ENCODE measurements at places on chromosomes 2 and 18.
A peak's percentile ranks its signal among the peaks of the same experiment; 100 is the strongest.

GRCh38 chr2:8803658-8804379, 33.6 kb downstream of the KIDINS220 start:
- peak; percentile 33 for DNase-seq

DNA sequence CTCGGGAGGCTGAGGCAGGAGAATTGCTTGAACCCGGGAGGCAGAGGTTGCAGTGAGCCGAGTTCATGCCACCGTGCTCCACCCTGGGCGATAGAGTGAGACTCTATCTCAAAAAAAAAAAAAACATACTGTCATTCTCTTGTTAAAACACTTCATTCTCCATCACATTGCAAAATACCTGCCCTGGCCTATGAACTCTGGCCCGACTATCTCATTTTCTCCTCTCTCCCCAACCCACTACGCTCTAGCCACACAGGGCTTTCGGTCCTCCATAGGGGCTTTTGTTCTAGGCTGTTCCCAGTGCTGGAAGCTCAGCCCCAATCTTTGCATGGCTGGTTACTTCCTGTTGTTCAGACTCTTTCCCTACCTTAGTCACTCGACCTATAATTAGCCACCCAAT, 10.3 kb downstream of the CEP76 start:
- no peak for DNase-seq

DNA sequence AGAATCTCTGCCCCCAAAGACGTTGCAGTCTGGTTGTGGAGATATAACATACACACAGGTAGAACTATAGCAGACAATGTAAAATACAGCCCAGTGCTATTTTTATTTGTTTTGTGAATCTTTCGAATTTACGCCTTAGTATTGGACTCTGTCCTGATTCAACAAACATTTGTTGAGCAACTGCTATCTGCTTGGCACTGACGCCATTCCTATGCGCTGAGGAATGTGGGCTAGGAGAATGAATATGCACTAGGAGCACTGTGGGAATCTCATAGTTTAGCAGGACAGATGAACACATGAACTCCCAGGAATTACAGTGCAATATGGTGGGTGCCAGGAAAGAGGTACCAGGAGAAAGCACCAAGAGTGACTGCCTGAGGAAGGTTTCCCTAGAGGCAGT, 181.7 kb upstream of the SIX3 start:
- DNase-seq: no peak

DNA sequence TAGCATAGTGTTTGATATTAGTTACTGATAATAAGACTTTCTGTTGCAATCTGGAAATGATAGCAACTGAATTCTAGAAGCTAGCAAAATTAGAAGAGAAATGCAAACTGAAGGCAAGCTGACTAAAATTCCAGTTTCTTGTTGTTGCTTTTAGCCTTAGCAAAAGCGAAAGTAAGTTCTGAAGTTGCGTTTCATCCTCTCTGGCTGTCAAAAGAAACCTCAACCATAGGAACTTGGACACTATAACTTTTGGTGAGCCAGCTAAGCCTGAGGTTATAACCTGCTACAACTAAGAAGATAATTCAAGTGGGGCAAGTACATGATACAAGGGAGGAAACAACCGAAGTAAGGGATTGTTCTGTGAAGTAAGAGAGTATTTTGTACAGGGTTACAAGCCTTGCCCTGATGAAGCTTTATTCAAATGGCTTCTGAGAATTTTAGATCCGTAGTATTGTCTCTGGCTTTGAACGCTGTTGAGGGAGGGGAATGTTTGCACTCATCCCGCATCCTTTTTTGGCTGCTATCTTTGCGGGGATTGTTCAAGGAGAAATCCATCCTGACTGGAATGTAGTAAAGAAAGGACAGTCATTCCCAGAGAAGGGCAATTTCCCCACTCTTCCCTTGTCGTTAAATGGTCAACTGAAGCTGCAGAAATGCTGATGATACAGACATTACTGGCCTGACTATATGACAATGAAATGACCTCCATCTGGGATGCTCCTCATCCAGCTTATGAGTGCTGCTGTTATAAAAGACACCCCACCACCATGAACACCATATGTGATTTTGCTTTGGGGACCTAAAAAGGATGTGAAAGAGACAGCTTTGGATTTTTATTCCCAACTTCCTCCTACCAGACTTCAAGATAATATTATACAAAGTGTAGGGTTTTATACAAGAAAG, 7.0 kb upstream of the TMX3 start:
- no peak for DNase-seq

- DNase-seq: no peak
These were observed 2.2 kb upstream of the TMBIM1 start for GRCh38 chr2:218294430-218295022.

- no peak for DNase-seq
These were observed 2.1 kb downstream of the CNTNAP5 start for GRCh38 chr2:124027182-124027581.

Data from activated T-cell treated with anti-CD3 and anti-CD28 coated beads for 48 hours (primary cell).